GOT3 (cell line): ENCODE measurements at places on chromosomes 2 and 18.
A peak's percentile ranks its signal among the peaks of the same experiment; 100 is the strongest.

DNA sequence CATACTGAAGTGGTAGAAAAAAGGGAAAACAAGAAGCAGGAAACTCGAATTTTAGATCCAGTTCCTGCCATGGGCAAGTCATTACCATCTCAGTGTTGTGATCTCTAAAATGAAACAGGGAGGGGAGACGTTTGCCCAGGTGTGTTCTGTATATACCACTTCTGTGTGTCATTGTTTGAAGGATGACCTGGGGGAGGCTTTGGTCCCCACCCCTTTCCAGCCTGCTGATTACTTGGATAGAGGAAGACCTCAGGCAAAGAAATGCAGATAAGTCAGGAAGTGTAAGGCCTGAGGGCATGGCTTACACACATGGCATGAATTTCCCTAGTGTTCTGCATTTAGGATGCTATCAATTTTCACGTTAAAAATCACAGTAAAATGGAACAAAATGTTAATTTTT, 205.2 kb upstream of the CXCR4 start:
- DNase-seq: no peak

DNA sequence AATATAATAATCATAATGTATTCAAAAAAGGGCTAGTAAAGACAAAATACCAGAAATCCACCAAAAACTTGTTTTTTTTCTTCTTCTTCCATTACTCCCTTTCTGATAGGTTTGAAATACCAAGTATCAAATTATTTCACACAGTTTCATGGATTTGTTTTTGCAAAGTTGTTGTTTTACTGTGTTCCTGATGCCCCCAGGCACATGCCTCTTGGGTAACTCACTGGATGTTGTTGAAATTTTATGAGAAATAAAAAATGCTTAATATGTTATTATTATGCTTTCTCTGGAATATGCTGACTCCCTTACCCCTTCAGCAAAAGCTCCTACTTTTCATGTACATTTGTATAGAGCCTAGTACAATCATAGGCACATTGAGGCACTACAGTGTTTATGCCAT, 419.6 kb downstream of the NRXN1 start:
- no peak for DNase-seq

GRCh38 chr2:200482194-200482593, 27.7 kb downstream of the KCTD18 start:
- DNase-seq: no peak

- DNase-seq: no peak
Observed at GRCh38 chr18:58186258-58186948, 142.4 kb downstream of the NEDD4L start.

DNA sequence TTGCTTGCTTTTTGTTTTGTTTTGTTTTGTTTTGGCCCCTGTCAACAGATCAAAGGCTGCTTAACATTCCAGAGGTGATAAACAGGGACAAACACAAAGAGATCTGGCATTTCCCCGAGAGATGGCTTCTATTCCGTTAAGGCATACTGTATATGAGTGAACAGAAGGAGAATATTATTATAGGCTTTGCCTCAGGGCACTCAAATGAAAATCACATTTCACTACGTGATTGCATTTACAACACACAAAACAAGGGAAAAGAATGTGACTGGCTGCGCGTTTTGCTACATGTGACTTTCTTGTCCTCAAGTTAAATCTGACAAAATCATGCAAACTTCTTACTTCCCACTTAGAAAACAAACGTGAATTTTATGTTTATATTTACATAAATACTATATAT, 1037.9 kb upstream of the DDX18 start:
- DNase-seq: no peak

GRCh38 chr2:216765761-216766262, 70.5 kb upstream of the IGFBP5 start:
- no peak for DNase-seq

- DNase-seq: no peak
Observed at GRCh38 chr2:206241736-206242135, 32.7 kb upstream of the ZDBF2 start.

DNA sequence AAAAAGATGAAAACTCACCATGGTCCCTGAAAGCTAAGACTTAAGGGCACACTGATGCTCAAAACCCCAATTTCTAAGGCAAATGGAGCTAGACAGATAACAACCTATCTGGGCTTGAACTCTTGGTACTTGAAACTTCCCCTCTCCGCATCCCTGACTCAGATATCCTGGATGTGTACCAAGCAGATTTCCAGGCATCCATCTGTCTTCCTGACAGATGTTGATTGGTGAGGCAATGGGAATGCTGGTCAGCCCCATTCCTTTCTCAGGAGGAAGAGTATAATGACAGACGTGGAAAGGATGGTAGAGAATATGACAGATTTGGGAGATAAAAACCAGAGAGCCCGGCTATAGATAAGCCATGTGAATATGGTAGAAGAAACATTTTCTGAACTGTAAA, 69.2 kb downstream of the ADD2 start:
- no peak for DNase-seq

DNA sequence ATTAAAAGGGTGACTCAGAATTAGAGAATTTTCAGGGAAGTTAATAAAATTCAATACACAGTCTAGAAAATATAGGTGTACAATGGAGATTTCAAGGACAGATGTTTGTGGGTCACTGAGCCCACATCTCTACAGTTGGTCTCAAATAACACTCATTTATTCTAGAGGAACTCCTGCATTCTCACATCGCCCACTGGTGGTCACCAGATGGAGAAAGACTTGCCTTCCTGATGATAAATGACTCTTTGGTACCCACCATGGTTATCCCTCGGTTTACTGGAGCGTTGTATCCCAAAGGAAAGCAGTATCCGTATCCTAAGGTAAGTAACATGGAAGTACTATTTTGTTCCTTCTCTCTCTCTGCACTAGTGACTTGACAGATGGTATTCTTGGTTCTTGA, 1297.1 kb downstream of the DPP10 start:
- no peak for DNase-seq

- DNase-seq: no peak
Observed at GRCh38 chr2:145692971-145693478, 1173.1 kb upstream of the ZEB2 start.

DNA sequence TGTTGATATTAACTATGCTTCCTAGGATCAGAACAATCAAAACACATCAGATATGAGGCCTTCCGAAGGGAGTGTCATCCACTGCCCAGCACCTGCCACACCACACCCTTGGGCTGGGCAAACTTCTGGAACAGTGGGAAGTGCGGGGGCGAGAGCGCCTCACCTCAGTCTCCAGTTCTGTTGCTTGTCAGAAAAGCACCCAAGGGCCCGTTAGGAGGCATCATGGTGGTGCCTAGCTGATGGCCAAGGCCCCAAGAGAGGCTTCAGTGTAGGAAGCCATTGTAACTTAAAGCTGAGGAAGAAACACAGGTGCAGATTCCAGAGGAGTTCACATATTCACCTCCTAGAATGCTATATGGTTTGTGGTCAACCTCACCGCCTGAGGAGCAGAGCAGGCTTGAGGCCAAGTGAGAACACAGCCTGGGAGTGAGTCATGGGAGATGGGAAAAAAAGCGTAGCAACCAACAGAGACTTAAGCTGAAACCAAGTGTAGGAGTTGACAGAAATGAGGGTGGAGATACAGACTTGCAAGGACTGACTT, 85.1 kb upstream of the ATL2 start:
- peak; percentile 13 for DNase-seq

DNA sequence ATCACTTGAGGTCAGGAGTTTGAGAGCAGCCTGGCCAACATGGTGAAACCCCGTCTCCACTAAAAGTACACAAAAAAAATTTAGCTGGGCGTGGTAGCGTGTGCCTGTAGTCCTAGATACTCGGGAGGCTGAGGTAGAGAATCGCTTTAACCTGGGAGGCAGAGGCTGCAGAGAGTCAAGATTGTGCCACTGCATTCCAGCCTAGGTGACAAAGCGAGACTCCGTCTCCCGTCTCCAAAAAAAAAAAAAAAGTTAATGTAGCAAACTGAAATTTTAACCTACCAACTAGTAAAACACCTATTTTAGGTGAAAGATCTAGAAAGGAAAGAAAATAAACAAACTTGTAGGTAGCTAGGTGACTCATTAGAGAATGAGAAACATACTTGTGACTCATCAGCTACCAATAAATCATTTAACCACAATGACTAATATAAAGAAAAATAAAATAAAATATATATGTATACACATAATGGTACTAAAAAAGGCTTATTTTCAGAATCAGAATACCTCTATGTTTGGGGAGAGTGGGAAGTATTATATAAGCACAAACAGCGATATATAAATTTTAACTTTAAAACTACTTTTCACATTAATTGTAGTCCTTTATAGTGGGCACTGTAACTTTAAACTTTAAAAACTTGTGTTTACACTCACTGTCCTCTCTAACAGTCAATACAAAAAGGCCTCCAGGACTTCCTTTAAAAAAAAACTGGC, 36.6 kb downstream of the DARS1 start:
- DNase-seq: no peak

- no peak for DNase-seq
Observed at GRCh38 chr2:105252271-105252670, 10.7 kb downstream of the GPR45 start.

GRCh38 chr18:24801001-24801400, 340.6 kb downstream of the HRH4 start:
- DNase-seq: no peak
